ENCODE measurements at places on chromosomes 7 and 10.

DNA sequence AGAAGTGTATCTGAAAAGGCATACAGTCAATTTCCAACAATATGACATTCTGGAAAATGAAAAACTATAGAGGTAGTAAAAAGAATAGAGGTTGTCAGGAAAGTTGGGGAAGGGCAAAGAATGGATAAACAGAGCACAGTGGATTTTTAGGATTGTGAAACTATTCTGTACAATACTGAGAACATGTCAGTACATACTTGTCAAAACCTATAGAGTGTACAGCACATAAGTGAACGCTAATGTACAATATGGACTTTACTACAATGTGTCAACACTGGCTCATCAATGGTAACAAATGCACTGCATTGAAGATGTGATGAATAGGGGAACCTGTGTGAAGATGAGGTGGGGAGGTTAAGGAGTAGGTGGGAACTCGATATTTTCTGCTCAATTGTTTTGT lies 483.0 kb upstream of the PFKP start:
- no peak for DNase-seq

DNA sequence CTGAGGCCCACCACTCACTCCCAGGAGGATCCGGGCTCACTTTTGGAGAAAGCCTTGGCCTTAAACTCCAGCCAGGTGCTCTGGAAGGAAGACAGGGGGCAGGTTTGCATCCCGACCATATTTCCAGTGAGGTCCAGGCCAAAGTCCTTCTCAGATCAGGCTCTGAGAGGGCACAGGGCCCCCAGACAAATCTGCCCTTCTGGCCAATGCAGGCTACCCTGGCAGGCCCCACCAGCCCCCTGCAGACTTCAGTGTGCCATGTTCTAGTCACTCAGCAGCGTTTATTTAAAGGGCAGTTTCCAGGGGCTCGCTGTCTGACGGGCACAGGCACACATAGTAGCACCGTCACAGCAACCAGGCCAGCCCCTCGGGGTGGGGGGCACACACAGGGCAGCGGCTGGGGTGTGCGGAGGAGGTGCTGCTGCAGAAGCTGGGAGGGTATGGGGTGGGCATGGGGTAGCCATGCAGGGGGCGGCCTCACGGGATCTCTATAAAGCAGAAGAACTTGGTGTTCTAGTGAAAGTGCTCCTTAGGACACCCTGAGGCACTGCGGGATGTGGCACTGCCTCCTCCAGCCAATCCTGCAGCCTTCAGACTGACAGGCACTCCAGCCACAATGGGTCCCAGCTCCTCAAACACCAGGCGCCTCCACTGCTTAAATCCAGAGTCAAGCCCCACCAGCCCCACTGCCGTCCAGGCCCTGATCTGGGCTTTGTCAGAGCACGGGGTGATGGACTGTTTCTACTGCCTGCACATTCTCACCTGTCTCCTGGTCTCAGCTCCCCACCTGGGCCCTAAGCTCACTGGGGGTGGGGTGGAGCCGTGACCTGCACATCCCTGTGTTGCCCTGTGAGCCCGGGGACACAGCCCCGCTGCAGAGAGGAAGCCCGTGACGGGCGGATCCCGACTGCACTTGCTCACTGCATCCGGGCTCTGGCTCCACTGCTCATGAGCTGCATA lies 9.6 kb upstream of the PYROXD2 start:
- no peak for DNase-seq

DNA sequence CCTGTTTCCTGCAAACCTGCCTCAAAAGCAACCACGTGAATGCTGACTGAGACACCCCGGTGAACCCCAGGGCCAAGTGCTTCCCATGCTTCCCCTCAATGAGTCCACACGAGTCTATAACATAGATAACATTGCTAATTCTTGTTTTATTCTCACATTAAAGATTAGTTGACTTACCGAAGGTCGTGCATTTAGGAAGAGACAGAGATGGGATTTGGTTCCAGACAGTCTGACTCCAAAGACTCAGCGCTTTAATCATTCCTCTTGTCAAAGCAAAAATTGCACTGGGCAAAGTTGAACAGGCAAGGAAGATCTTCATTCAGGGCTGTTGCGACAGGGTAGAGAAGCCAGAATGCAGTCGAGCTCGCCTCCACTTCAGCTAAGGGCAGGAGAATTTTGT lies 435.6 kb upstream of the C7orf33 start:
- no peak for DNase-seq

GRCh38 chr10:14478604-14479003 lies 147.9 kb upstream of the FRMD4A start:
- no peak for DNase-seq

DNA sequence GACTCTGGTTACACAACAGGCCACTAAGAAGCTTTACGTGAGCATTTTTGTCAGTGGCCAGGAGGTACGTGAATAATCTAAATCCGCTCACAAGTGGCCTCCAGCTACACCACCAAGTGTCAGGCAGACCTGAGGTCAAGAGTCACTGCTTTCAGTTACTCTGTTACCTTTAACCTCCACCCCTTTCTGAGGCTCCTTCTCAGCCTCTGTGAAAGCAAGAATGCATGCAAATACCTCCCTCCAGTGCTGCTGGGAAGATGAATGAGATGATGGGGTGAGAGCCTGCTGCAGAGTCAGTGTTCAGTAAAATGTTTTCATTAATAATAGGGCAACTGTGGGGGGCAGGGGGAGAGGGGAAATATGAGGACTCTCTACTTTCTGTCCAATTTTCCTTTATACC lies 11.2 kb downstream of the DDC start:
- no peak for DNase-seq

Data from hematopoietic multipotent progenitor cell treated with erythropoietin and hydrocortisone succinate and interleukin-3 and kit ligand, for 15 days (in vitro differentiated cells).